Stimulated activated CD8-positive, alpha-beta memory T cell treated with anti-CD3 and anti-CD28 coated beads, Interleukin-15, amount 100 ng/mL, for 24 hours (primary cell): ENCODE measurements at places on chromosomes 2 and 18.

DNA sequence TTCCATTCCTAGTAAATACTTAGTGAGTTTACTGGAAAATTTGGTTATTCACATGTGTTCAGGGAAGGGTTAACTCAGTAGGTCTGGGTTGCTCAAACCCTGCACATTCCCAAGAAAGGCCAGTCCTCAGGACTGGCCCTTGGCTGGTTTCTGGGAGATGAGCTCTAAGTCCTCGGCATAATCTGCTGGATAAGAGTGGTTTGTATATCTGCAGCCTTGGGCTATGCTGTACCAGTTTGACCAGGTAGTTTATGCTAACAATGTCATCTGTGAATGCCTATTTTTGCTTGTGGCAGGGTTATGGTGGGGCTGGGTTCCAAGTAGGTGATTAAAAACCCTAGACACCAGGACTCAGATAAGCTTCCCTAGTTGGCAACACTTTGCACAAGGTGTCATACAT, 7.4 kb upstream of the PTH2R start:
- no peak for DNase-seq

GRCh38 chr2:194096402-194096801, 1560.6 kb upstream of the SLC39A10 start:
- no peak for DNase-seq

DNA sequence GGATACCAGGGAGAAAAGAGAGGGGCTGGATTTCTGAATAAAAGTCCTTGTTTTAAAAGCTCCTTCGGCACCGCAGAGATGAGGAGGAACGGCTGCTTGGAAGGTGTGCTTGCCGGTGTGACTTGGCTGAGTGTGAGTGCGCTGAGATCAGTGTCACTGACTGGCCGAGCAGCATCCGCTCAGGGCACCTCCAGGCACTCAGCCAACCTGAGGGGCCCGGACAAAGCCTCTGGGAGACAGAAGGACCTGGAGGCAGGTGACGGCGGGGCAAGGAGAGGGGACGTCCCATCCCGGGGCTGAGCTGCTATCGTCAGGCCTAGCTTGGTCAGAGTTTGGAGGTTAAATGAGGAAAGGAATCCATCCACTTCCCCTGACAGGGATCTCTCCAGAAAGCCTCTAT, 16.8 kb upstream of the ALLC start:
- DNase-seq: no peak

DNA sequence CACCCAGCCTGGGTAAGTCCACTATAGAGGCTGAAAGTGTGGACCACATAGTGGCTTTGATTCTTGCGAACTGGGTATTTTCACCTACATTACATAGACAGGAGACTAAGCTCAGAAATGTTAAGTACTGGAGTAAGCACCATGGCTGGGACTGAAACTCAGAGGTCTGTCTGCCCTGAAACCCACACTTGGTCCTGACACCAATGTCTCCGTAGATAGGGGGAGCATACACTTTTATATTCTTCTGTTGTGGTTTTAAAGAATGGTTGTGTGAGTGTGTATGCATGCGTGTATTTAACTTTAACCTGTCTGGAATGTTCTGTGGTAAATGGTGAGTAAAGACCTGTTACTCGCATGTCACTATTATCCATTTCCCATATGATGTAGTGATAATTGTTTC, 10.3 kb upstream of the NPPC start:
- DNase-seq: no peak

DNA sequence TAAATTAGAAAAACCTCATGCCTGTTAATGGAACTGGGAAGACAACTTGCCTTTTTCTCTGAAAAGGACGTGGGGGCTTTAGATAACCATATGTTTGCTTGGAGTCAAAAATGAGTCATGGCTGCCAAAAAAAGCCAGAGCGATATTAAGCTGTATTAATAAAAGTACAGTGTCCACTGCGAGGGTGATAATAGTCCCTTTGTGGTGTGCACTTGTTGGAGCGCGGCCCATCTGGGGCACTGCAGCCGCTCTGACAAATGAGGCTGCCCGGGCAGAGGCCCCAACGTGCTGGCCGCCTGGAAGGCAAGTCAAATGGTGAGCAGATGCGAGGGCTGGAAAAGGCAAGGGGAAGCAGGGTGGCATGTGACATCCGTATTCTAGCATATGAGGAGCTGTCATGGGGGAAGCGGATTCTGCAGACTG, 103.3 kb upstream of the NCK2 start:
- DNase-seq: no peak

DNA sequence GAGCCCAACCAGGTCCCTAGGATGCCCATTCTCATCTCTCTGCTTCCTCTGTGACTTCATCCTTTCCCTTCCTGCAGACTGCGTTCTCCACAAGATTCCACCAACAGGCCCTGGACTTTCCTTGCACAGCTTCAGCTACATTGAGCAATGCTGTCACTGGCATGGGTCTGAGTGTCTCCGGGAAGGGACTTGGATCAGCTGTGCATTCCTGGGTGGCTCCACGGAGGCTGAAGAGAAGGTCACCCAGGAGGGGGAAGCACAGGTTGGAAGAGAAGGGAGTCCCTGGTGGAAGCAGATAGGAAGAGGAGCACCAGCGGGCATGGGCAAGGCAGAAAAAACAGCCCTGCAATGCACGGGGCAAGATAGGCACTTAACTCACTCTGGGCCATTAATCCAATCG, 140.5 kb downstream of the UXS1 start:
- DNase-seq: no peak

DNA sequence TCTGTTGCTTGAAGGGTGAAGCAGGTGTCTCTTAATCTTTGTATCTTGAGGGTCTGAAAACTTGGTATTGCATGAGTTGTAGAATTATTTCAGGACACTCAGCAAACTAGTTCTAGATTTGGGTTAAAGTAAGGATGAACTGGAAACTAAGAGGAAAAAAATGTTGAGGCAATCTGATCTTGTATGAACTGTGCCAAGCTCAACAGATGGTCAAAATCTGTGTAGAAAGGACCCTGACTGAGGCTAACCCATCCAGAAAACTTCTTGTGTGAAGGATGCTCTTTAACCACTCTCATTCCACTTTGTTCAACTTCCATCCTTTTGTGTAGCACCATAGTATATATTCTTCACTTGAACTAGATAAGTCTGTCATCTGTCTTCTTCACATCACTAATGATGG, 861.7 kb downstream of the SLC4A3 start:
- no peak for DNase-seq

GRCh38 chr2:23433282-23433681, 48.3 kb downstream of the KLHL29 start:
- no peak for DNase-seq

GRCh38 chr18:27042177-27042576, 142.9 kb downstream of the CHST9 start:
- no peak for DNase-seq

GRCh38 chr2:215912299-215912842, 101.0 kb downstream of the MREG start:
- DNase-seq: no peak

DNA sequence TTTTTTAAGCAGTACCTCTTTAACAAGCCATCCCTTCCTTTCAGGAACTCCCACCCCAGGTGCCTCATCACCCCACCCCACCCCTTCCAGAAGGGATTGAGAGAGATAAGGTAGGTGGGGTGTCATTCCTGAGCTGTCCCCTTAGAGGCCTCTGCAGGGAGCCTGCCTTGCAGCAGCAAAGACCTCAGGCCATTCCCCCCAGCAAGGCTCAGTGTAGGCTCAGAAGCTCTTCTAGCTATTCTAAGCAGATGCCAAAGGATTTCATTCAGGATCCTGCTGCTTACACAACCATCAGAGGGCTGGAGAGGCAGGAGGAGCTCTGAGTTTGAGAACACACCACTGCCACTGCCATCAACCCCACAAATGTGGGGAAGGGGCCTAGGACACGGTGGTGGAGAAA, 5.8 kb upstream of the FIGLA start:
- no peak for DNase-seq

DNA sequence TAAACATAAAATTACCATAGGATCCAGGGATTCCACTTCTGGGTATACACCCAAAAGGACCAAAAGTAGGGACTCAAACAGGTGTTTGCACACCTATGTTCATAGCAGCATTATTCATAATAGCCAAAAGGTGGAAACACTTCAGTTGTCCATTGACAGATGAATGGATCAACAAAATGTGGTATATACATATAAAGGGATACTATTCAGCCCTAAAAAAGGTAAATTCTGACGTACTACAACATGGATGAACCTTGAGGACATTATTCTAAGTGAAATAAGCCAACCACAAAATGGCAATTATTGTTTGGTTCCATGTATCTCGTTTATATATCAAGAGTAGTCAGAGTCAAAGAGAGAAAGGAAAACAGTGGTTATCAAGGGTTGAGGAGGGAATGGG, 128.1 kb downstream of the MTCL1 start:
- no peak for DNase-seq

- no peak for DNase-seq
Measured at GRCh38 chr2:168655207-168655606, 147.2 kb upstream of the NOSTRIN start.

DNA sequence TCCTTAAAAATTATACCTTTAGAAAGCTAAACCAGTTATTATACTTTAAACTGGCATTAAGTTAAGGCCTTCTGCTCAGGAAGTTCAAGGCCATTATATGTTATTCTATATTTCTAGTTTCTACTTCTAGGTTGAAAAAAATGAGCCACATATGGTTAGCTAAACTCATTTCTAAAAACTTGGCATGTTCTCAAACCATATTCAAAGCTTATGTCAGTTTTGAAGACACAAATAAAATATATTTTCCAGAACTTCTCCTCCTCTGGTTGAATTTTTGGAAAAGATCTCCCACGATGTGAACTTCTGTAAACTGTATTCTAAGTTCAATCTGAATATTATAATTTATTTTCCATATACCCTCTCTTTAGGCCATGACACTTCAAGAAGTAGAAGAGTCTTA, 103.5 kb downstream of the NYAP2 start:
- DNase-seq: no peak

GRCh38 chr2:862731-863466, 87.8 kb upstream of the SNTG2 start:
- no peak for DNase-seq

GRCh38 chr2:54906716-54907115, 143.5 kb downstream of the RTN4 start:
- DNase-seq: no peak

- DNase-seq: no peak
Measured at GRCh38 chr2:10659898-10660568, 29.7 kb downstream of the NOL10 start.

DNA sequence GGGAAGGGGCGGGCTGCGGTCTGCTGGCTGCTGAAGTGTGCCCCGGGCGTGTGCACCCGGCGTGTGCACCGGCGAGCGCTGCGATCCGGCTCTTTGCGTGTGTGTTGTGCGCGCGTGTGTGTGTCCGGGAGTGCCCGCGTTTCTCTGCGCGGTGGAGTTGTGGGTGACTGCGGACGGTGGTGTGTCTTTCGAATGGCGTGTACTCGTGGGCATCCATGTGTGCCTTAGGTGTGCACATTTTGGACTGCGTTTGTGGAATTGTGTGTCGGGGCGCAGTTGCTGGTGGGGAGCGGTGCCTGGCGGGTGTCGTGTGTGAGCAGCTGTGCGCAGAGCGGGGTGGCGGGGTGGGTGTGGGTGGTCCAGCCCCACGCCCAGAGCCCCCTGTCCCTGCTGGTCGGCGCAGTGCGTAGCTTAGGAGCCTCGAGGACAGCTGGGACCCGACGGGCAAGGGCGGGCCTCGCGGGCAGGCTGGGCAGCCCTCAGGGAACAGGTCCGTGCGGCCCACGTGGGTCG, 533 bp downstream of the HPCAL1 start:
- DNase-seq: no peak

GRCh38 chr2:25446122-25446521, 104.4 kb upstream of the DNMT3A start:
- no peak for DNase-seq

DNA sequence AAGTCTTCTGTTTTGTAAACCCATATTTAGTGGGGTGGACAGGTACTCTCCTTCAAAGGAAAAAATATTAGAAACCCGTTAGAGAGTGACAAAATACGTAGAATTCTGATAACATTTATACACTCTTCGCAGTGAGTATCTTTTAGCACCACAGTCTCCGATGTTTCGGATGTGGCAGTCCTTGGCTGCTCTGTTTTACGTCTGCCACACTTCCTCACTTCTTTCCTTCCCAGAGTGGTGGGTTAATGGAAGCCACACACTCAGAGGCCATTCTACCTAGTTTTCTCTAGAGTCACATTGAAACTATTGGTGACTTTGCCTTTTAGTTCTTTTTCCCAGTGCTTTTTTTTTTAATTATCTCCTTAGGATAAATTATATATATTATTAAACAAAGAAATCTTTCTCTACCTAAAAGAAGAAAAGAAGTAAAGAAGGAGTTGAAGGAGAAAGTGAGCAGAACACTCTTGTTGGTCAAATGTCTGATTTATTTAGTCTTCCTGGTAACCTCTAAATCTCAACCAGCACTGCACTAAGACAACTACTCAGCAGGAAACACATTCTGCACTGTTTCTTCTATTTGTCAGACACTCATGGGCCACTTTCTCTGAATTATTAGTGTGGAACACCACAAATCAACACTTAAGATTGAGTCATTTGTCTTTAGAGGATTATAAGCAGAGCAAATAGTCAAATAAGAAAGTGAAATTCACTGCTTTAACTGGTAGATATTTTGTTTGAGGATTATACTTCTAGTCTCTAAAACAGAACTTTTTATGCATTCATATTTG, 451.3 kb upstream of the TMEFF2 start:
- no peak for DNase-seq

DNA sequence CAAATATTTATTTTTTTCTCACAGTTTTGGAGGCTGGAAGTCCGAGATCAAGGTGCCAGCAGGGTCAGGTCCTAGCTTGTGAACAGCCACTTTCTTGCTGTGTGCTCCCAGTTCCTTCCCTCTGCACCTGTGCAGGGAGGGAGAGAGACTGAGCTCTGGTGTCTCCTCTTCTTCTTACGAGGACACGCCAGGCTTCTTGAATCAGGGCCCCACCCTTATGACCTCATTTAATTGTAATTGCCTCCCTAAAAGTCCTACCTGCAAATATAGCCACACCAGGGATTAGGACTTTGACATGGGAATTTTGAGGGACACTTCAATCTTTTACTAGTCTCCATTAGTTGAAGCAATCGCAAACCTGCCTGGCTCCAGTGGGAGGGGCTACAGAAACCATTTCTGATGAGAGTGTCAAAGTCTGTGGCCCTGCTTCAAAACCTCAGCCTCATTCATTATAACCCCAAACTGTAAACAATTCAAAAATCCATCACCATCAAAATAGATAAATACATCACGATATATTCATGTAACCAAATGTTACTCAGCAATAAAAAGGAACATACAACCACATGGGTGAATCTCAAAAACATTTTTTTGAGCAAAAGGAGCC, 18.2 kb upstream of the SEH1L start:
- no peak for DNase-seq

DNA sequence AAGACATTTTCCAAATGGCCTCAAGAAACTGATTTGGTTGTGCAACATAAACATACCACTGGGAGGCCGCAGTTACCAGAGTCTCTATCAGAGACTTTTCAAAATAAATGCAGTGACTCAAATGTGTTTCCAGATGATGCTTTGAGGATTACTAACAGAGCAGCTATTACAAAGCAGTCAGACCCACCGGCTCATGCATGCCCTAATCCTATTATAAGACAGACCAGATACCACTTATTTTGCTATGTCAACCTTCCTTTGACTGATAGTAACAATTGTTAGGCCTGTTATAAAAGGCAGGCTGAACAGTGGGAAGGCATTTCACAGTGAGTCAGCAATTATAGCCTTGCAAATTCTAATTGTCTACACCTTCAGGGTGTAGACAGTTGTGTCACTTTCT, 217.7 kb downstream of the LRRTM1 start:
- no peak for DNase-seq

GRCh38 chr2:202203348-202203747, 35.0 kb downstream of the SUMO1 start:
- DNase-seq: no peak
